DMS53 (cell line): ENCODE measurements at places on chromosomes 1 and 21.

GRCh38 chr1:28822799-28823198 lies 10.8 kb downstream of the OPRD1 start:
- no peak for DNase-seq

GRCh38 chr21:35138665-35139381 lies 89.7 kb upstream of the RUNX1 start:
- no peak for DNase-seq

DNA sequence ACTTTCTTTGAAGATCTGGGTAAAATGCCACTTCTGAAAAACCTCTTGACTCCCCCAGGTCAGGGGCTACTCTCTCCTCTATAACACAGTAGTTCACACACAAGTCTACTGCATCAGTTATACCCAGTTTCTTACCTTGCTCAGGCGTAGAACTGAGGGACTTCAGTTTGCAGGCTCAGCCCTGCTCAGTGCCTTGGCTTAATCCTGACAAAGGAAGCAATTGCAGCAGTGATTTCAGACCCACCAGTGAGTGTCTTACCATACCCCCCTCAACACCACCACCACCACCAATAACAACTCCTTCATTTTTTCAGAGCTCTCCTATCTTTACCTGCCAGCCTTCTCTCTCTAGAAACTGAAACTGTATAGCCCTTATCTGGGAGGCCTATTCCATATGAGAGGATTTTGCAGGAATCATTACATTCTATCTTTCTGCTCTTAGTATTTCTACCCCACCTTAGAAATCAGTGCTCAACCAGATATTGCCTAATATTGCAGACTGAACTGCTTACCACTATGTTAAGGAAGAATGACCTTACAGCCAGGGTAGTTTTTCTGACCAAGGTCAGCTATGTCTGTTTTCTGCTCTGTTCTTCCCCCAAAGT lies 105.5 kb upstream of the S1PR1 start:
- no peak for DNase-seq

GRCh38 chr1:208219659-208220282 lies 24.4 kb downstream of the PLXNA2 start:
- no peak for DNase-seq

DNA sequence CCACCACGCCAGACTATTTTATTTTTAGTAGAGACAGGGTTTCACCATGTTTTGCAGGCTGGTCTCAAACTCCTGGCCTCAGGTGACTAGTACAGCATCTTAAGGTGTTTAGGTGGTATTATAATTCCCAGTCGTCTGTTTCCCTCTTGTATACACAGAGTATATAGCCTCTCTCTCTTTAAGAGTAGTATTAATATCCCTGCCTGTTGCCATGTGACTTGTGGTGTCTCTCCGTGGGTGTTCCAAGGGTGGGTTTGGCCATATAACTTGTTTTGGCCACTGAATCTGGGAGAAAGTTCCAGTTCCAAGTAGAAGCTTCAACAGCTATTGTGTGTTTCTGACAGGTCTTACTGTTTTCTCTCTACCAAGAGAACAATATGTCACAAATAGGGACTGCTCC lies 29.6 kb downstream of the EPS15 start:
- DNase-seq, result no peak
